ENCODE measurements at places on chromosomes 7 and 10. TPM values are rescaled to one million over a fixed set of nuclear protein-coding genes. Genes with fewer than 3 reads are reported as not detected.

Gene ERVW-1
- not detected for total RNA-seq

Gene EBF3
- 0.19 TPM for total RNA-seq

Gene TMEM139
- 1.6 TPM for total RNA-seq

Gene SLC13A4
- not detected for total RNA-seq

Measured in A549 treated with Mapracorat at 1 μM for 4 hours (cell line).